ENCODE measurements at places on chromosomes 16 and 17. TPM values are rescaled to one million over a fixed set of nuclear protein-coding genes. Genes with fewer than 3 reads are reported as not detected.

The TBC1D3 gene
- total RNA-seq = not detected

The SKA2 gene
- 73.0 TPM for total RNA-seq

The CCL4 gene
- 4.7 TPM for total RNA-seq

The HBZ gene
- not detected for total RNA-seq

The CCL16 gene
- not detected for total RNA-seq

The BICDL2 gene
- total RNA-seq = 0.31 TPM

The FZD2 gene
- total RNA-seq = 2.7 TPM

The TBC1D3E gene
- not detected for total RNA-seq

The RAMP2 gene
- total RNA-seq = 27.4 TPM

The USP32 gene
- total RNA-seq = 53.4 TPM

The PRSS36 gene
- total RNA-seq = 15.3 TPM

The CDR2 gene
- total RNA-seq = 40.6 TPM

GRCh38 chr16:4511441-4512082 lies 27.0 kb downstream of the CDIP1 start:
- ATAC-seq = peak; percentile 47

- no peak for ATAC-seq
These were observed 6.2 kb downstream of the LPCAT2 start for GRCh38 chr16:55515111-55515510.

GRCh38 chr16:23290189-23291062 lies 11.7 kb upstream of the SCNN1B start:
- ATAC-seq = no peak

- ATAC-seq = no peak
These were observed 40.0 kb upstream of the HLF start for GRCh38 chr17:55224746-55225145.

GRCh38 chr17:81135505-81136278 lies 29.6 kb upstream of the PVALEF start:
- no peak for ATAC-seq

GRCh38 chr16:87921236-87921773 lies 15.0 kb downstream of the CA5A start:
- ATAC-seq = no peak

- no peak for ATAC-seq
These were observed 35.8 kb upstream of the TEKT3 start for GRCh38 chr17:15377200-15377599.

GRCh38 chr16:1094124-1094479 lies 1.9 kb downstream of the C1QTNF8 start:
- ATAC-seq = no peak

DNA sequence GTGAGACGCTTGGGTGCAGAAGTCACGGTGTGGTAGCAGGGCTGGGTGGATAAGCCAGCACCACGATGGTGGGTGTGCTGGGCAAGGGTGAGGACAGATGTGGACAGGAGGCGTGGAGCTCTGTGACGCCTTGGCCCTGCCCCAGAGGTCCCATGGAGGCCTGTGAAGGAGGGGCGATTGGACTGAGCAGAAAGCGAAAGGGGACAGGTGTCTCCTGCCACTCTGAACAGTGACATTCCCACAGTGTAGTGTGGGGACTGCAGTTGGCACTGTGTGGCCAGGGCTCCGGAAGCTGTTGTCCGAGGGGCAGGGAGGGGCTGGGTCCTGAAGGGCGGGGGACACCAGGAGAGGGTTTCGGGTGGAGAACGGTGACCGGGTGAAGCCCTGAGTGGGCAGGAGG lies 7.3 kb downstream of the TBC1D24 start:
- ATAC-seq = no peak

DNA sequence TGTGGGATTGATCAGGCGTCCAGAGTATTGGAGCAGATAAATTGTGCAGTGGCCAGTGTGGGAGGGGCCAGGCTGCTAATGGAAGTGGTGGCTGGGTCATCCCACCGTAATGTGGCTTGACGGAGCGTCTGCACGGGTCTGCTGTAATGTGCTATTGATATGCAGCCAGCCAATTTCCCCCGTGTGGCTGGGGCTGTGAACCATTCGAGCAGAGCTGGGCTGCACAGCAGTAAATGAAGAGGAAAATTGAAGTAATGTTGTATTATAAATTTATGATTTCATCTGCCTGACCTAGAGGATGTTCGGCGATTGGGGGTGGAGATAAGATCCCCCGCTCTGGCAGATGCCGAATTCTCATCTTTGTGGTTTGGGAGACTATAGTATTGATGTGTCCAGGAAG lies 121.5 kb downstream of the CCDC182 start:
- no peak for ATAC-seq

- ATAC-seq = no peak
These were observed 12.4 kb downstream of the P3H4 start for GRCh38 chr17:41799366-41799765.

DNA sequence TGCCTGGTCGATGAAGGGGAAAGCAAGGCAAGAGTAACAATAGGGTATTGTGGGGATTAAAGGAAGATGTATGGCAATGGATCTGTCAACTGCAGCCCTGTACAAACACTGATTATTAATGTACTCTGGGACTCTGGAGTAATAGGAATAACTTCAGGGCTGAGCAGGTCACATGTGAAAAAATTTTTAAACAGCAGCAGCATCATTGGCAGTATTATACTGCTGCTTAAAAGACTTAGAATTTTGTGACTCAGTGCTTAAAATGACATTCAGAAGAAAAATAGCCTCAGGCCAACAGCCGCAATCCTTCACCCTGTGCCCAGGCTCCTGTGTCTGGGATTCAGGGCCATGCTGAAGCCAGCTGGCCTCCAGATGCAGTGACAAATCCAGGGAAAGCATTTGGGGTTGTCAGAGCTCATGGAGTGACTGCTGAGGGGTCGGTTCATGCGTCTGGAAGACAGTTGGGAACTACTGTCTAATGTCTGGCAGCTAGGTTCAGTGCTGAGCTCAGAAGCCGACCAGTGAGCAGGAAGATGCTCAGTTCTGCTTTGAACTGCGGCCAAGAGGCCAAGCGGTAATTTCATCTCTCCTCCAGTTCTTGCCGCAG lies 22.2 kb downstream of the TEX2 start:
- ATAC-seq = peak; percentile 94

- no peak for ATAC-seq
These were observed 15.1 kb downstream of the SAMD14 start for GRCh38 chr17:50114849-50115357.

- no peak for ATAC-seq
These were observed 846 bp downstream of the ITGB3 start for GRCh38 chr17:47254403-47254943.

Measured in gastroesophageal sphincter (tissue), 4 donors.